ENCODE measurements at places on chromosomes 6 and 20.

DNA sequence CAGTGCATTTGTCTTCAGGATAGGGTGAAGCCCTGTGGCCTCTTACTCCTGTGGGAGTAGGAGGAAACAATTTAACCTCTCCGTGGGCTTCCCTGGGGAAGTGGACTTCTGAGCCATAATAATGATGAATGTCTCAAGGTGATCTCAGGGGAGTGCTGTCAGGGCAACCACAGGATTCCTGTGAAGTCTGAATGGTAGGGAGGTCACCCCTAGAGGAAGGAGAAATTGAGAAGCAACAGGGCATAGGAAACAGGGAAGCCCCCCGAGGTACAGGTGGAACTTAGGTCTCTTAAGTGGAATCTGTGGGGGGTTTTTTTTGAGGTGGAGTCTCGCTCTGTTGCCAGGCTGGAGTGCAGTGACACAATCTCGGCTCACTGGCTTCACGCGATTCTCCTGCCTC, 26.9 kb downstream of the STK35 start:
- no peak for DNase-seq

DNA sequence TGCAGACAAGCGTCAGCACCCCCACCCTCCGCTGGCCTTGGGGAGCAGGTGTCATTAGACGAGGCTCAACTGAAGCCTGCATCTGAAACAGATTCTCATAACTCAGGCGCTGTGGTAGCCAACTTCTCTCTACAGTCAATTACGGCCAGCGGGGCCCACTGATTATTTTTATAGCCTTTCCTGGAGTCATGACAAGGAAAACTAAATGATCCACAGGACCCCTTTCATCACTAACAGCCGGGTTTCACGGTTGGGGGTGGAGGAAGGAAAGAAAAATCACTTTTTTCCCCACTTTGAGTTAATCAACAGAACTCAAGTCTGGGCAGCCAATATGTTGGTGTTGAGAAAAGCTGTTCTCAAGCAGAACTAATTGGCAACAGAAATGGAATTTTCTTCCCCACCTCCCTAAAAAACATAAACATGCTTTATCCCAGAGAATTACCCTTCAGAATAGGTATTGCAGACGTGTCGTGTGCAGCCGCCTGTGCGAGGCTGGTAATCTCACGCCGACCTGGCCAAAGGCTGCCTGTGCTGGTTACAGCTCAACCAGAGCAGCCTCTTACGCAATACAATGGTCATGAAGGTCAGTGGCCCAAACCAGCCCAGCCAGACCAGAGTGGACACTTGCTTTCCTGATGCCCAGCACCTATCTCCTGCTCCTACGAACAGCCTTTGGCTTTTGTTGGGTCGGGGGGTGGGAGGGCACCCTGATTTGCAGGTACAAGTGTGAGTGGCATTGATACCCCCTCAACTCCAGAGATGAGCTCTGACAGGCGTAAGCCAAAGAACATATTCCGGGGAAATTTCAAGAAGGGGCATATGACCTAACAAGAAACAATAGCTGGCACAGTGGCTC, 11.0 kb downstream of the RIPOR3 start:
- no peak for DNase-seq

GRCh38 chr6:170003451-170004160, 252.2 kb downstream of the ERMARD start:
- DNase-seq, result no peak

- no peak for DNase-seq
These were observed 83.5 kb upstream of the SLC22A23 start for GRCh38 chr6:3540253-3540820.

GRCh38 chr6:121504227-121504626, 68.8 kb downstream of the GJA1 start:
- DNase-seq, result no peak

DNA sequence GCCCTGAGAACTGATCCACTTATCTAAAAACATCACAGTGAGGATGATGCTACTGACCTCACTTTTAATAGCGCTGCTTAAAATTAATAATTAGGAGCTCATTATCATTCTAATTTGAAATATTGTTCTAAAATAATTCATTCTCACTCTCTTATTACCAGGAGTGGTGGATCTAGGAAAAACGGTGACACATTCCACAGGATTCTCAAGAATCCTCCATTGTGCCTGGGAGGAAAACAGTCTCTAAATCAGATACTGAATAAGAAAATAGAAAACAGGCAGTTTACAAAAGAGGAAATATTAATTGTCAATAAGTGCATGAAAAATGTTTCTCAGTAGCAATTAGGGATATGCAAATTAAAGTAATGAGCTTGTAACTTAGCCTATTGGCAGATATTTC, 187.4 kb downstream of the TENT5A start:
- DNase-seq, result no peak

- DNase-seq, result no peak
These were observed 29.6 kb downstream of the UBD start for GRCh38 chr6:29529956-29530355.

GRCh38 chr20:41074441-41074840, 45.8 kb downstream of the TOP1 start:
- DNase-seq, result no peak

- no peak for DNase-seq
These were observed 1.0 kb upstream of the MMP9 start for GRCh38 chr20:46007671-46008070.
